ENCODE measurements at places on chromosomes 11 and 22. TPM values are rescaled to one million over a fixed set of nuclear protein-coding genes. Genes with fewer than 3 reads are reported as not detected.

The QSER1 gene
- polyA plus RNA-seq = 2.8 TPM

The SCGB1C1 gene
- polyA plus RNA-seq = not detected

The RAB38 gene
- 8.1 TPM for polyA plus RNA-seq

The SMC1B gene
- not detected for polyA plus RNA-seq

DNA sequence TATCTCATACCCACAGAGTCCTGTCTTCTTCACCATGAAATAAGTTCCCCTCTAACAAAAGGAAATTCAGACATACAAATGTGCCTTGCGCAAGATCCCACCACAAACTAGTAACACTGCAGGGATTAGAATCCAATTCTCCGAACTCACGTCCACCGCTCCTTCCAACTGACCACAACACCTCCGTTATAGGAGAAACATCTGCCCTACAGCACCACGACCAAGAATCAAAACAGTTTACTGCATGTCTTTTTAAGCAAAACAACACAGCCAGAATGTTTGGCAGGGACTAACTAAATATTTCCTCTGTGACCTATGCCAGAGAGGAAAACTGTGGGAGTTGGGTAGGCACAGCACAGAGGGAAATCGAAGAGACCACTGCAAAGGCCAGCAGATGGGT lies 72.7 kb upstream of the AKIP1 start:
- no peak for DNase-seq

DNA sequence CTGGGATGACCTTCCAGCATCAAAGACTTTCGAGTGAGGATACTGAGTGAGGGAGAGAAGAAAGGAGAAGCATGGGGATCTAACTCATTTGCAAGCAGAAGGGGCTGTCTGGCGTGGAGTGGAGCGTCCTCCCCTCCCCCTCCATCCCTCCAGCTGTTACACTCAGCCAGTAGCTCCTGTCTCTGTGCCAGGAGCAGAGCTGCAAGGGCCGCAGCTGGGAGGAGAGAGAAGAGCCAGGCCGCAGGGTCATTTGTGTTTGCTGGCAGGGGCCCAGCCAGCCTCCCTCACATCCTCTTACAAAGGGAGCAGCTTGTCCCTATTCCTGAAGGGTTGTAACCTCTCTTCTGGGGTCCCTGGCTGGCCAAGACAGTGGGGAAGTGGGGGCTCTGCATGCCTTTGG lies 57.9 kb downstream of the NECTIN1 start:
- DNase-seq = peak; percentile 95

DNA sequence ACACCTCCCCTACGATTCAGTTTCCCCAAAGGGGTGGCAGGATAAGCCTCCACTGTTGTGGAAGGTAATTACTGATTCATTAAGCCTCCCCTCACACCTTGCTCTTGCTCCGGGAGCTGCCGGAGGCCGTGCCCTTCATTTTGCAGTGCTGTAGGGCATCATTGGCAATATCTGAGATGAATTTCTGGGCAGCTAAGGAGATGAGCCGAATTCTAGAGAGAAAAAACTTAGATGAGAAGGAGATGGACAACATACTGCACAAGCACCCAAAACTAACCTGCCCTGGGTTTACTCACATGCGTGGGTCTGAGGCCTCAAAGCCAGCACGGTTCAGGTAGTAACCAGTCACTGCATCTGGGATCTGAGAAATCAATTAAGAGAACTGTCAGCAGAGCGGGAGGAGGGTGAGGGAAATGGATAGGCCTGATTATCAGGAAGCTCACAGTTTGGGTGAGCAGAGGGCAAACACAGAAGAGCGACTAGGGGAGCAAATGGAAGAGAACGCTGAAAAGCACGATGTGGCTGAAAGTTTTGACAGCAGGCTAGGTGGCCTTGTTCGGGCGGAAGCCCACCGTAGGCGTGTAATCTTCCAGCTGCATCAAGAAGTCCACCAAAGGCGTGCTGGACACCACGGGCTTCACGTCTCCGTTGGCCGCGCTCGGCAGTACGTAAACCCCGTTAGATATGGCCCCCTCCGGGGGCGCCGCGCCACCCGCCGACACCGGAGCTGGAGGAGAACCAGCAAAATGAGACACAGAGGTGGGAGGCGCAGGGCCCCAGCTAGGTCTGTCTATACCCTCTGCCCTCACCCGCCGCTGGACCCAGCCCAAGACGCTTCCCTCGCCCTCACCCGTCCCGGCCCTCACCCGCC lies 689 bp downstream of the TAF10 start:
- DNase-seq = peak; percentile 38

DNA sequence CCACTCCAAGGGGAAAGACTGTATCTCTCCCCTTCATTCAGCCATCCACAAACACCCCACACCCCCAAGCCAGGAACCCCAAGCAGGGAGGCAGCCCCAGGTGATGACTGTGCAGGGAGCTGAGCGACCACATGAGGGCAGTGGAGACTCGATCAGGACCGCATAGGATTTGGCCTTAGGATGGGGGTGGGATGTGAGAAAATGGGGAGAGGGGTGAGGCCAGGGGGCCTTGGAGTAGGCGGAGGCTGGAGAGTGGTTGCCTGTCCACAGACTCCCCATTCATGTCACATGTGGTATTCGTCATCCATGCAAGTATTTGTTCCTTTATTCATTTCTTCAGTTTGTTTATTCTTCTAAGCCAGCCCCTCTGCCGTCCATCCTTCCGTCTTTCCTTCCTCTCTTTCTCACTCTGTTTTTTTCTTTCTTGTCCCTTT lies 2.7 kb upstream of the RHOD start:
- peak; percentile 65 for DNase-seq

DNA sequence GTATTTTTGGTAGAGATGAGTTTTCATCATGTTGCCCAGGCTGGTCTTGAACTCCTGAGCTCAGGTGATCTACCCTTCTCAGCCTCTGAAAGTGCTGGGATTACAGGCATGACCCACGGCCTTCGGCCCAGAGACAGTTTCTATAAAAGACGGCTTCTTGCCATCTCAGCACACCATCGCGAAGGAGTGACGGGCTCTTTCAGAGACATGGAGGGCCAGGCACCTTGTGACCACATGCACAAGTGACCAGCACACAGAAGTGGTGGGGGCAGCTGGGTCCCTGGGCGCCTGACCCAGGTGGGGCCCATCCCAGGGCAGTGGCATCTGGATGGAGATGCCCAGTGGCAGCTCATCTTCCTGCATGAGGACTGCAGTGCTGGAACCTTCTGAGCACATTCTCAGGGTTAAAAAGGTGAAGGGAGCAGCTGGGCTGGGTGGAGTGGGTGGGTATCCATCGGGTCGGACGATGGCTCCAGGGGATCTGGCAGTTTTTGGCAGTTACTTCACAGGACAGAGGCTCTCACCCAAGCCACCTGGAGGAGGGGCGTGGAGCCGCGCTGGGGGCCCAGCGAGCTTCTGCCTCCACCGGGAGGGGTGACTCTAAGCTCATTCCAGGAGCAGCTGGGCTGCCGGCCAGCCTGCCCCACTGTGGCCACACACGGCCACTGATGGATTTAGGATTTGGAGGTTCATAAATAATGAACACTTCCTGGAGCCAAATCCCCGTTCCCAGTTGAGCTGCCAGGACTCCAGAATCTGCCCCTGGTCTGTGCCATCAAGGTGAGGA lies 373.0 kb downstream of the CTTN start:
- no peak for DNase-seq

DNA sequence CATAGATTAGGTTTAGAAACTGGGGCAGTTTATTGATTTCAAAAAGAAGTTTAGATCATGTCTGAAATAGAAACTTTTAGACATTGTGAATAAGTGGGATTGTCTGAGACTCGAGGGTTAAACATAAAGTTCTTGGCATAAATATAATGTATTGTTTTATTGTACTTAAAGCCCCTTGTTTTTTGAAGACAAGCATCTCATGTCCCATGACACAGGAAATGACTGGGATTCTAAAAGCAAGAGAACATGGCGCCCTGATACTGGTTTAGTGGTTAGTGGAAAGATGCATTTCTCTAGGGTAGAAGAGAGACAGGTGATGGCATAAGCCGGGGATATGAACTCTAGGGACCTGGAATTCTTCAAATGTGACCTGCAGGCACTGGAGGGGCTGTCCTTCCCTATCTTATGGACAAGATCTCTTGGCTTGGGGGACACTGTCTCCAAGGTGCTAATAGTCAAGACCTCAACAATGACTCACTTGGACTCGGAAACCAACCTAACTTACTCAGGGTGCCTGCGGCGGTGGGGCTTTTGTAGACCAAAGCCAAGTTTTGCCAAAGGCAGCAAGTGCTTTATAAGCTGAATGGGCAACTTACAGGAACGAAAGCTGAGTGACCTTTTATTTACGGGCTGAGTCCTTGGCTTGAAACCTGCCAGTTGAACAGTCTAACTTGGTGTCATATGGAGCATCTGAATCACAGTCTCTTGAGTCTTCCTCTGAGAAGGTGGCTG lies 48.2 kb downstream of the UBASH3B start:
- no peak for DNase-seq

DNA sequence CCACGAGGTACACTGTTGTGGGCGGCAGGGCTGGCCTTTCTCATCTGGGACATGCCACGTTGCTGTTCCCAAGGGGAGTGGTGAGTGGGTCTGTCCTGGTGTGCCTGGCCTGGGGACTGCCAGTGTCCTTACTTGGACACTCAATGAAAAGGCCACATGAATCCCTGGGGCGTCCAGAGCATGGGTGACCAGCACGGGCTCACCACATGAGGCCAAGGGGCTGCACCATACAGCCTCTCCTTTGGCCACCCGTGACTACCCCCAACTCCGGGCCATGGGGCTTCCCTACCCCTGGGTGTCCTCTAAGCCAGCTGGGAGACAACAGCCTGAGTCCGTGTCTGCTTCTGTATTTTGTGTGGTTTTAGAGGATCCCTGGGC lies 20.2 kb upstream of the TXNRD2 start:
- DNase-seq = no peak

- DNase-seq = peak; percentile 92
Observed at GRCh38 chr11:117814766-117815261, 9.7 kb downstream of the FXYD2 start.

DNA sequence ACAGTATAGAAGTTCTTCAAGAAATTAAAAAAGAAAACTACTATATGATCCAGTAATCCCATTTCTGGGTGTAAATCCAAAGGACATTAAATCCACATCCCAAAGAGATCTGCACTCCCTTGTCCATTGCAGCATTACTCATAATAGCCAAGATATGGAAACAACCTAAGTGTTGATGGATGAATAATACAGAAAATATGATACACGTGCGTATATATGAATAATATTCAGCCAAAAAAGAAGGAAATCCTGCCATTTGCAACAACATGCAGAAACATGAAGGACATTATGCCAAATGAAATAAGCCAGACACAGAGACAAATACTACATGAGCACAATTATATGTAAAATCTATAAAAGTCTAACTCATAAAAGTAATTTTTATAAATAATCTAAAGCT lies 306.3 kb upstream of the ANO3 start:
- no peak for DNase-seq

- peak; percentile 85 for DNase-seq
Observed at GRCh38 chr11:86174101-86175046, 70.2 kb upstream of the EED start.

DNA sequence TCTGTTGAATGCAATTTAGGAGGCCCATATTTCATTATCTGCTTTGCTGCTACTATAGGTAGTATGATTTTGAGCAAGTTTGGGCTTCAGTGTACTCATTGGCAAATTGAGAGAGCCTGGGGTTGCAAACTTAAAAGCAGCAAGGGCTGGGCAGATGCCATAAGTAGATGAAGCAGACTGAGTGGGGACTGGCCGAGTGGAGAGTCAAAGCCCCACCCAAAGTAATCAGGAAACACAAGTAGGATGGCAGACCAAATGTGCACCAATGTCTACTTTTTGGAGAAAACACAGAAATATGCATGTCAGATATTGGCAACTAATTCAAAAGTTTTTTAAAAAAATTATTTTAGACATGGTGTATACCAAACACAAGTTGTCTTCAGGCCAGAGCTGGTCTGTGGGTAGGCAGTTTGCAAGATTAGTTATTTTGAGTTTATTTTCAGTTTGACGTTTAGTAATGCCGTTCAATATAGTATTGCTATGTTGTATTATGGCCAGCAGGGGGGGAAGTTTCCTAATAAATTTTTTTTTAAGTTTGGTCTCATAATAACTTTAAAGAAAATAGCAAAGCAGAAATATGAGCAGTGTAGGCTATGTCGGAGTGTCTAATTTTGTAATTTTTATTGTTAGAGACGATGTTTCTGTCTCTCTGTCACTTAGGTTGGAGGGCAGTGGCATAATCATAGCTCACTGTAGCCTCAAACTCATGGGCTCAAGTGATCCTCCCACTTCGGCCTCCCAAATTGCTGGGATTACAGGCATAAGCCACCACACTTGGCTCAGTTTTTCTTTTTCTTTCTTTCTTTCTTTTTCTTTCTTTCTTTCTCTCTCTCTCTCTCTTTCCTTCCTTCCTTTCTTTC lies 105.1 kb downstream of the HIPK3 start:
- no peak for DNase-seq
